NCI-H510A treated with DMSO at 0.1 percent for 48 hours (cell line): ENCODE measurements at places on chromosomes 12 and 14.

GRCh38 chr12:88083634-88084033 is 54.4 kb upstream of the C12orf50 start:
- DNase-seq = no peak

- no peak for DNase-seq
Observed at GRCh38 chr12:104360157-104360556, 56.6 kb downstream of the EID3 start.

DNA sequence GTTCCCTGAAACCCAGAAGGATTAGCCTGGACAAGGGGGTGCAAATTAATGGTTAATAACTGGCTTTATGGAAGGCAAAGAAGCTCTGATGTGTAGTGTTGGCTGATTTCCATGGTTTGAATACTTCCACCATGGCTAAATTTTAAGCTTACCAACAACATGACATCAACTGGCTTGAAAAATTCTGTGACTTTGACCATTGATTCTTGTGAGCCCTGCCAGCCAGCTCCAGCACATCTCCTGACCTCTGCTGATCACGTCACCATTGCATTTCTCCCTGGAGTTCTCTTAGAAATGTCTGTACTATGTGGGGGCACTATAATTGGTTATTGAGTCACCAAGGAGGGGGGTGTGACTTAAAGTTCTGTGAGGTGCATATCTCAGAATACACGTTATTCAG is 171.2 kb downstream of the MYRFL start:
- no peak for DNase-seq

DNA sequence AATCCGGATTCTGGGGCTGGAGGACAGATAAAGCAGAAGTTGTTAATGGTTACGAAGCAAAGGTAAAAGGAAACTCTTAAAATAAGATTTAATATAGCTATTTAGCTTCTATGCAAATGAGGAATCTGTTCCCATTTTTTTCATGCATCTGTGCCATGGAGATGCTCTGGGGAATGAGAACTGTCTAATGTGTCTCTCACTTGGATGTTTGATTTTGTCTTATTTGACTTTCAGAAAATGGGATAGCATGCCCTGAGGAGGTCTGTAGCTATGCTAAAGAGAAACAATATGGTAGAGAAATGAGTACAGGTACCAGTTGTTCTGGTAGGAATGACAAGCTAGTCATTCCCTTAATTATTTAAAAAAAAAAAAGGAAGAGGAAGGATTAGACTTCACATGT is 24.3 kb downstream of the C12orf76 start:
- DNase-seq = no peak

GRCh38 chr14:20412411-20412810 is 890 bp downstream of the TEP1 start:
- no peak for DNase-seq

GRCh38 chr12:56377310-56377988 is 14.8 kb upstream of the APOF start:
- DNase-seq = no peak

DNA sequence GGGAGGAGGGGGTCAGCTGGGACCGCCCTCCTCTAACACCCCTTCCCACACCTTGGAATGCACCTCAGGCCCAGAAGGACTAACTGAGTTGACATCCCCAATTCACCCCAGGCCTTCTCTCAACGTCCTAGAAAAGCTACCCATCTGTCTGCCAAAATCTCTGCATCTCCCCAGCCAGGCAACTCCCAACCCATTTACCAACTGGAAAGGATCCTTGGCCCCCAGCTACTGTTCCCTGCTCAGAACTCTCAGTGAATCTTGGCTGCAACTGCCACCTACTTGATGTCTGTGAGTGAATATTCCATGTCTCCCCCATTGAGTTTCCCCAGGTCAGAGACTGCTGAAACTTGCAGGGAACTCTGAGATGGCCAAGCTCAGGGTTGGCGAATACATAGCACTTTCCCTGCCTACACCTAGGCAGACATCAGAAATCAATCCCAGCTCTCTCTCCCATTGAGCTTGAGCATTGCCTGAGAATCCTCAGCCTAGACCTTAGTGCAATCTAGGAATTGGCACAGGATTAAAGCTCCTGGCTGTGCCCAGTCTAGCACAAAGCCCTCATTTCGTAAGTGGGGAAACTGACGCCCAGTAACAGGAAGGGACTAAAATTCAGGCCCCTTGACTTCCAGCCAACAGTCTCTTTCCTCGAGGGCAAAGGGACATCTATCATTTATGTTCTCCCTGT is 71.9 kb upstream of the NCOR2 start:
- no peak for DNase-seq

GRCh38 chr14:98269533-98269932 is 1002.5 kb downstream of the BCL11B start:
- DNase-seq = no peak

- no peak for DNase-seq
Observed at GRCh38 chr12:88866881-88867280, 286.6 kb upstream of the KITLG start.

DNA sequence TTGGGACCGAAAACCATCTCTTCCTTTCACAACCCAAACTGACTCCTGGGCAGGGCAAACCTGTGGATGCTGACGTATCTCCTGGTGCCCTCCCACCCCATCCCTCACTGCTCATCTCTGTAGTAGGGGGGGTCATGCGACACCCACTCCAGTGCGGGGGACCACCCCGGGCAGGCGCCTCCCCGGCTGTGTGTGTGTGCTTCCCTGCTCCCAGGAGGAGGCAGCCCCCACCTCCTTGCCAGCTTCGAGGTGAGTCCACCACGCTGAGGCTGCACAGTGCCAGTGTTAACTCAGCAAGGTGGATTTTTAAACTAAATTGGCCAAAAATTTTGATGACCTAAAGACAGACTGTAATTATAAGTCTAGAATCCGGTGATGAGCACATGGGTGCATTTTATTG is 46.2 kb upstream of the BEGAIN start:
- no peak for DNase-seq

- DNase-seq = peak; percentile 59
Observed at GRCh38 chr12:50110762-50111351, 1.2 kb upstream of the COX14 start.

DNA sequence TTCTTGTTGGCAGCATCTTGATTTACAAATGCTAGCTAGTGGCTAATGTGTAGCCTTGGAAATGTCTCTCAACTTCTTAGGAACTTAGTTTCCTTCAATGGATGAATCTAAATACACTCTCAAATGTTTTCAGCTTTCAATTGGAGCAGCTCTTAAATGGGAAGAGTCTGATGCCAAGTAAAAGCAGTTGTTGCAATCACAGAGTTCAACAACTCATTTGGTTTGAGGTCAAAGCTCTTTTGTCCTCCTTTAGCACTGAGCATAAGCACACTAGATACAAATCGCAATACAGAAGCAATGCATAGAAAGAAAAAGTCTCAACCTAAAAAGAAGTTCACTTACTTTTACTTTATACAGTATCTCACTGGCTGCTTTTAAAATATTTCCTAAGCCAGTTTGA is 986.1 kb upstream of the FLRT2 start:
- DNase-seq = no peak

DNA sequence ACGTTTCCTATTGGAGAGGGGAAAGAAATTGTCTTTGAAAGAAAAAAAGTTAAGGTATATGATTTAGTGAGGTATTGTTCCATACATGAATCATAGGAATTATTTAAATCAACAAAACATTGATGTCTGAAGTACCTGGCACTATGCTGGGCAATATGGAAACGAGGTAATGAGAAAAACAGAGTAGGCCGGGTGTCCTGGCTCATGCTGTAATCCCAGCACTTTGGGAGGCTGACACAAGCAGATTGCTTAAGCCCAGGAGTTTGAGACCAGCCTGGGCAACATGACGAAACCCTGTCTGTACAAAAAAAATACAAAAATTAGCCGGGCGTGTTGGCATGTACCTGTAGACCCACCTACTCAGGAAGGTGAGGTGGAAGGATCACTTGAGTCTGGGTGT is 45.9 kb downstream of the AEBP2 start:
- no peak for DNase-seq

- DNase-seq = peak; percentile 87
Observed at GRCh38 chr12:41476499-41477439, 288.6 kb downstream of the PDZRN4 start.

GRCh38 chr12:123119808-123120207 is 31.1 kb downstream of the PITPNM2 start:
- DNase-seq = peak; percentile 51

DNA sequence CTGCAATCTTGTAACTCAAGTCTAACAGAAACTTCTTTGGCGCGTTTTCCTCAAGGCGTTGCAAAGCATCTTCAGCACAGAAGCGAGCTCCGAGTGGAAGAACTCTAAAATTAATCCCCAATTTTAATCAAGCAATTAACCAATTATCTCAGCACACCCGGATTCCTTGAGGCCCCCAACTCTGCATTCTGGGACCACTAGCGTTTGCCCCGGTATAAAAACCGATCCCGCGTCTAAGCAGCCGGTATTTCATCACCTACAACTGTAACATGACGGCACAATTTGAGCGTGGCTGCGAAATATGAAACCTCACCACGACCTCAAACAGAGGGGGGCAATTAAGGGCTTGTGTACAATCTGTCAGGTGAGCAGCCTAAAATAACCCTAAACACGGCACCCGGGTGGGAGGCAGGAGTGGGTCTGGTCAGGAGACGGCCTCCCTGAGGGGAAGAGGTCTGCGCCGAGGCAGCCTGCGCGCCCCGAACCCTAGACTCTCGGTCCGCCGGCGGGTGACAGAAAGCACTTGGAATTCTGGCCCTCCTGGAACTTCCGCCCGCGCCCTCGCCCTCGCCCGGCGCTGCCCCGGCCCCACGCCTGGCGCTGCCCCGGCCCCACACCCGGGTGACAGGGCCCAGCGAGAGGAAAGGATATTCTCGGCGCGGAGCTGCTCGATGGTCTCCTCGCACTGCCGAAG is 594 bp downstream of the ZCCHC8 start:
- DNase-seq = peak; percentile 80

DNA sequence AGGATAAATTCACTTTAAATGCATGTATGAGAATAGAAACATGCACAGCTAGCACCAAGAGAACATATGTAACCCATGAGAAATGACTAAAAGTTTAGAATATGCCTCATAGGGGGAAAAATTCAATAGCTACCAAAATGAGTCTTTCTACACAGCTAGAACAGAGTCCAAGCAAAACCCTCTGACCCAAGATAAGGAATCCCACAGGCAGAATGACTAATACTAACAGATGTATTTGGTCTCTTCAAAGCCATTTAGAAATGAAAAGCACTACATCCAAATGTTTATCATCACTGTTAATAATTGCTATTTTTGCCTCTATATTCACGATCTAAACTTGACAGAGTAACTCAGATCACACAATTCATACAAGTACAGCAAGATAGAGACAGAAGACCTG is 44.0 kb downstream of the KICS2 start:
- no peak for DNase-seq

GRCh38 chr12:107404981-107405380 is 280.6 kb upstream of the PWP1 start:
- peak; percentile 18 for DNase-seq

DNA sequence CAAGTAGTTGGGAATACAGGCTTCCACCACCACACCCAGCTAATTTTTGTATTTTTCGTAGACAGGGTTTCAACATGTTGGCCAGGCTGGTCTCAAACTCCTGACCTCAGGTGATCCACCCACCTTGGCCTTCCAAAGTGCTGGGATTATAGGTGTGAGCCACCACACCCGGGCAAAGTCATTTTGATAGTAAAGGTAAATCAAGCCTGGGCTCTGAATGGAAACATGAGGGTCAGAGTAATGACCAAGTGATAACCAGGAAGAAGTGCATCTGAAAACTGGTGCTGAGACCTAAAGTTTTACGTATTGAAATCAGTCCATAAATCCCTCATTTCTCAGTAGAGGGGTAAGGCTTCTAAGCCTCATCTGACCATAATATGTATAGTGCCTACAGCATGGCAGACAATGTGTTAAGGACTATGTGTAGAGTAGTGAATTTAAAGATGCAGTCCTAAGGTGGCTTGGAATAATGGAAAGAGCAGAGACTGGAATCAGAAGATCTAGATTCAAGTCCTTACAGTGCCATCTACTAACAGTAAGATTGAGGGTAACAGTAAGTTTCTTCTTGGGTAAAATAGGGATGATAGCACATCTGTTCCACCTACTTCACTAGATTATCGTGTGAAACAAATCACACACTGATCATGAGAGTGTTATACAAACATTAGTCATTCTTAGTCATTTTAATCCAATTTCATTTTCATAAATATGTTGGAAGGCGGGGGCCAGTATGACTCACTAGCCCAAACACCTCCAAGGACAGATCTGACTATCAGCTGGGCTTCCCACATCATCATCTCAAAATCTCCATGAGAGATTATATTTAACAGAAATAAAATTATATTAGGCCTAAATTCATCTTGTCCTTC is 11.2 kb downstream of the MAP4K5 start:
- no peak for DNase-seq

- no peak for DNase-seq
Observed at GRCh38 chr12:30902596-30902995, 24.0 kb upstream of the TSPAN11 start.

GRCh38 chr14:102929241-102930137 is 7.0 kb downstream of the AMN start:
- DNase-seq = no peak

- DNase-seq = no peak
Observed at GRCh38 chr14:87443787-87444186, 549.2 kb downstream of the GALC start.

- no peak for DNase-seq
Observed at GRCh38 chr12:116090516-116090915, 187.0 kb downstream of the MED13L start.

- no peak for DNase-seq
Observed at GRCh38 chr12:73225371-73225937, 953.3 kb downstream of the TRHDE start.

GRCh38 chr12:91989143-91989542 is 156.5 kb downstream of the BTG1 start:
- DNase-seq = no peak

DNA sequence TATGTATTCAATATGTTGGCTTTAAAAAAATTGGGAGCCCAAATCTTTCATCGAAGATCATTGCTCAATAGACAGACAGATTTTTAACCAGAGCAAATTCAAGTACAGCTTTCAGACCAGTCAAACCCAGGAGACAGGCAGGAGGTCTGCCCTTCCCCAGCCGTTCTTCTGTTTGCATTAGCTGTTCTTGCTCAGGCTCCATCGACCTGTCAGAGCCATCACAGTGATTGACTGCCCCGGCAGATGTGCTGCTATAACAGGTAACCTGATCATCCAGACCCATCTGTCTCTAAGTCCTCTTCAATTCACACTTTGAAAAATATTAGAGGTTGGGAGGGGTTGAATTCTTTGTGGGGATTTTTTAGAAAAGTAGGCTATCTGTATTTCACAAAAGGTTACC is 453.5 kb downstream of the FOXG1 start:
- DNase-seq = peak; percentile 81
